Hypothalamus (tissue), 51 donors: ENCODE measurements at places on chromosomes 1 and 21.

DNA sequence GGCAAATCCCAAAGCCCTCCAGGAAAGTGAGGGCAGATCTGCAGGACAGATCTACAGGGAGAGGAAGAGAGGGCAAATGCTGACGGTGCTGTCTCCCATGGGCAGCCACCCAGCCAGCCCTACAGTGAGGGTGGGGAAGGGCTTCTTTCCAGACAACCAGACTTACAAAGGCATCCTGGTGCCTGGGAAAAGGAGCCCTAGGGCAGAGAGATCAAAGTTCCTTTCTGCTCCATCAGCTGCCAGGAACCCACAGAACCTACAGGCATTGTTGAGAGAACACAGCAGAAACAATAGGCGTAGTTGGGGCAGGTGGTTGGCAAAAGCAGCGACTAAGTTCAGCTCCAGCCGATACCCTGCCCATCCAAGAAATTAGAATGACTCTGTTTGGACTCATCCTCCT, 332.4 kb downstream of the KCNH1 start:
- no peak for DNase-seq

- no peak for DNase-seq
Measured at GRCh38 chr1:185080422-185080821, 35.1 kb downstream of the RNF2 start.

GRCh38 chr1:203179667-203180005, 4.0 kb upstream of the MYBPH start:
- DNase-seq: no peak

DNA sequence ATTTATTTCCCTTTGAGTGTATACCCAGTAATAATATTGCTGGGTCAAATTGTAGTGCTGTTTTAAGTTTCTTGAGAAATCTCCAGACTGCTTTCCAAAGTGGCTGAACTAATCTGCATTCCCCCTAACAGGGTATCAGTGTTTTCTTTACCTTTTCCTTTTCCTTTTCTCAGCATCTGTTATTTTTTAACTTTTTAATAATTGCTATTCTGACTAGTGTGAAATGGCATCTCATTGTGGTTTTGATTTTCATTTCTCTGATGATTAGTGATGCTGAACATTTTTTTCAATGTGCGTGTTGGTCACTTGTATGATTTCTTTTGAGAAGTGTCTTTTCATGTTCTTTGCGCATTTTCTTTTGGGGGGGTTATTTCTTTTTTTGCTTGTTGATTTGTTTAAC, 374.9 kb upstream of the BRINP3 start:
- DNase-seq: no peak

DNA sequence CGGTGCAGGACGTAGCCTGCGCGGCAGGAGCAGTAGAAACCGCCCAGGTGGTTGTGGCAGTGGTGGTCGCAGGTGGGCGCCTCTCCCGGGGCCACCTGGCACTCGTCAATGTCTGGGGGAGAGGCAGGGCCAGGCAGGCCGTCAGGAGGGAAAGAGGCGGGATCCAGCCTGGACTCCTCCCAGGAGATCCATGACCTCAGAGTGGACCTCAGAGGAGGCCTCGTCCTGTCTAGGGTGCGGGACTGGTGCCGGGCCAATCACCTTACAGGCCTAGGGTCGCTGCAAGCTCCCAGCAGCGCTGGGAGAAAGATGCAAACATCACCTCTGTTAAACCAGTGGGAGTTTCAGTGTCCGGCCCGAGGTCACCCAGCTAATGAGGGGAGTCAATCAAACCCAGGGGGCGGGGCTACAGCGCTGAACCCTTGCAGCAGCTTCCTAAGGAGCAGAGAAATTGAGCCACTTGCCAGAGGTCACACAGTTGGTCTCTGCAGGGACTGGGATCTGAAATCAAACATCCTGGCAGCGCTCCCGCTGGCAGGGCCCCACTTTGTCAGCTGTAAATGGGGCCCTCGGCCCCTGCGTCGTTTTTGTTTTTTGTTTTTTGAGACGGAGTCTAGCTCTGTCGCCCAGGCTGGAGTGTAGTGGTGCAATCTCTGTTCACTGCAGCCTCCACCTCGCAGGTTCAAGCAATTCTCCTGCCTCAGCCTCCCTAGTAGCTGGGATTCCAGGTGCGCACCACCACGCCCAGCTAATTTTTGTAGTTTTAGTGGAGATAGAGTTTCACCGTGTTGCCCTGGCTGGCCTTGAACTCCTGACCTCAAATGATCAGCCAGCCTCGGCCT, 1.4 kb downstream of the MASP2 start:
- DNase-seq: no peak
